ENCODE measurements at places on chromosomes 5 and 9. TPM values are rescaled to one million over a fixed set of nuclear protein-coding genes. Genes with fewer than 3 reads are reported as not detected.

Gene TPPP
- polyA plus RNA-seq: 1.4 TPM

Gene ECPAS
- 39.0 TPM for polyA plus RNA-seq

Gene SLC45A2
- polyA plus RNA-seq: not detected

Gene CDC25C
- 11.2 TPM for polyA plus RNA-seq

Gene SH3RF2
- 3.9 TPM for polyA plus RNA-seq

Gene SLCO6A1
- not detected for polyA plus RNA-seq

Gene ORM2
- not detected for polyA plus RNA-seq

Gene FBP1
- polyA plus RNA-seq: not detected

Gene LRRTM2
- polyA plus RNA-seq: not detected

Gene SLC34A3
- 0.04 TPM for polyA plus RNA-seq

Gene SPATA31E1
- not detected for polyA plus RNA-seq

Gene LCN9
- polyA plus RNA-seq: not detected

Gene C5orf34
- 7.6 TPM for polyA plus RNA-seq

Gene CLIC3
- 6.4 TPM for polyA plus RNA-seq

Gene GAS1
- 0.03 TPM for polyA plus RNA-seq

Gene IL33
- polyA plus RNA-seq: 0.72 TPM

Gene BSPRY
- polyA plus RNA-seq: not detected

Gene TYRP1
- polyA plus RNA-seq: not detected

Gene SHOC1
- polyA plus RNA-seq: not detected

Gene ZDHHC11
- polyA plus RNA-seq: 13.7 TPM

Gene SVEP1
- 1.5 TPM for polyA plus RNA-seq

Gene HTR1A
- not detected for polyA plus RNA-seq

Gene PCDHGB5
- 1.9 TPM for polyA plus RNA-seq

Gene MARCOL
- 0.11 TPM for polyA plus RNA-seq

Gene LHX3
- polyA plus RNA-seq: not detected
